ENCODE measurements at places on chromosomes 2 and 18.

- peak; percentile 45 for DNase-seq
Observed at GRCh38 chr2:119827866-119828507, 68.3 kb downstream of the PTPN4 start.

DNA sequence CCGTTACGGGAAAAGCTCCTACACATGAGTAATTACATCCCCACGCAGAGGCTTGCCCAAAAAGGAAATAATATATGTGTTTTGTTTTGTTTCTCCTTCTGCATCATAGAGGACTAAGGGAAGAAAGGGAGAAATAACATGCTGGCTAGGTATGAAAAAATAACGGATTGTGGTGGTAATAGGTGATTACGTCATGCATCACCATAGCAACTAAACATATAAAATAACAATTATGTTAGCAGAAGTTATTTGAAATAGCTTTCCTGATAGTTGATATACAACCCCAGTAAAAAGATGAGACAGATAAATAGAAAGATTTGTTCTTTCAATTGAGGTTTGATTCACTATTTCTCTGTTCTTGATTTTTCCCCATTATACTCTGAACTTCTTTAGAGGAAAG is 518.0 kb downstream of the ZNF516 start:
- DNase-seq, result peak; percentile 32

GRCh38 chr2:237378650-237379049 is 35.3 kb downstream of the COL6A3 start:
- no peak for DNase-seq

- no peak for DNase-seq
Observed at GRCh38 chr2:55148269-55148668, 83.8 kb downstream of the CLHC1 start.

GRCh38 chr2:148965623-148966437 is 72.7 kb upstream of the LYPD6B start:
- no peak for DNase-seq

- DNase-seq, result no peak
Observed at GRCh38 chr2:137020452-137021196, 255.3 kb downstream of the THSD7B start.

GRCh38 chr18:11946756-11947155 is 34.6 kb upstream of the IMPA2 start:
- peak; percentile 53 for DNase-seq

- DNase-seq, result no peak
Observed at GRCh38 chr2:1584691-1585485, 159.4 kb downstream of the PXDN start.

DNA sequence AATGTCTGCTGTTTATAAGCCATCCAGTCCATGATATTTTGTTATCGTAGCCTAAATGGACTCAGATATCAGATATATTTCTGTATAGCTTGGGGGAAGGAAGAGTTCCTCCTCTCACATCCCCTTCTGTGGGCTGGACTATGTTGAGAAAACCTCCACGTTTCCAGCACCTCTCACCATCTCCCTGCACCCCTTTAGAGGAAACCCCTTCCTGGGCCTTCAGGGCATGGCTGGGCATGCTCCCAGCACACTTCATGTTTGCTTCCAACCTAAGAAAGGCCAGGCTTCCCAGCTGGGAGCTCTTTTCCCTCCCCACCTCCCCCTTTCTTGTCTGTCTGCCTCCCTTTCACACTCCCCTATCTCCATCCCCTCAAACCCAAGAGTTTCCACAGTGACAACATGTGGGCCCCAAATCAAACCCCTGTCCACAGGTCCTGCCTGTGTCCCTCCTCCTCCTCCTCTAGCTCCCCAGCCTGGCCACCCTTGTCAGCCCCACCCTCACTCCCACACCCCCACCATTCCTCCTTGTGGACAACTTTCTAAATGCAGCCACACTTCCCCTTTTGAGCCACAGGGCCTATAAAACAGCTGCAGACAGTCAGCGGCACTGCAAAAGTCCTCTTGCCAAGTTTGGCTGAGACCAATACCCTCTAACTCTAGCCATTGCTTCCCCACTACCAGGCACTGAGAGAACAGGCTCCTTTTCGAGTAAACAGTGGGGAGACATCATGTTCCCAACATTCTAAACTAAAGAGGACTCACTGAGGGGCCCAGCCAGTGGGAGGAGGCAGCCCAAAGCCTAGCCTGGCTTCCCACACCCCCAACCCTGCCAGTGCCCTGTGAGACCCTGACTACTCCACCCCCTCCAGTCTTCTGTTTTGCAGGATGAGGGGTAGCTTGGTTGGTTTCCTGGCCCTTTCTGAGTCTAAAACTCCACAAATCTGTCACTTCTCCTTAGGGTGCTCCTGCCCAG is 120.5 kb downstream of the ZFP36L2 start:
- no peak for DNase-seq

GRCh38 chr2:23826040-23826439 is 100.9 kb downstream of the ATAD2B start:
- no peak for DNase-seq

DNA sequence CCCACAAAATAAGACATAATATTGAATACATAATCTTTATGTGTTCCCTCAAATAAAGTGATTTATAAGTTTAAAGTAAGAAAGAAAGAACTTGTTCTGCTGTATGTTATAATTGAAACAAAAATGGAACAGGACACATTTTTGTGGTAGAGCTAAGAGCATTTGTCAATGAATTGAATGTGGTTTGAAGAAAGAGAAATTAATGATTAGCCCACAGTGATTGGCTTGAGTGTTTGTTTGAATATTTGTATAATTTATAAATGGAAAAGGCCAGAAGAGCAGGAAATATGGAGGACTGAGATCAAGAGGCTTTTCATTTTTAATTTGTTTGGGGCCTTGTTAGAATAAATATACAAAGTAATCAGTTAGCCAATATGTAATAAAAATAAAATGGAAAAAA is 395.1 kb upstream of the CDH19 start:
- DNase-seq, result no peak

DNA sequence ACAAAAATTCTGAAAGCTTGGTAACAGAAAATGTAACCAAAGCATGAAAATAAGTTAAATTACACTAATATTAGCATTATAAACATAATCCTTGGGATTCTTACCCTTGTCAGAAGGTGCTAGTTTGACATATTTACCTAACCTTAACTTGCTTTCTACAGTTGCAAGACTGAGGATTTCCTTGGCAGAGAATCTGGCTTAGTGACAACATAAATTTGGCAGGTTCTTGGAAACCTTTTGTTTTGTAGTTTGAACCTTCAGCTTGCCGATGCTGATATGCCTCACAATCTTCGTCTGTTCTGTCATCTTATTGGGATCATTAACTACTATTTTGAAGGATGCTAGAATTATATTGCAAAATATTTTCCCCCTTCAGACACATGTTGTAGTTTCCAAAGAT is 3.4 kb downstream of the XIRP2 start:
- no peak for DNase-seq

- no peak for DNase-seq
Observed at GRCh38 chr2:88265352-88266303, 95.5 kb downstream of the THNSL2 start.

GRCh38 chr2:29073933-29074332 is 390 bp downstream of the PCARE start:
- no peak for DNase-seq

DNA sequence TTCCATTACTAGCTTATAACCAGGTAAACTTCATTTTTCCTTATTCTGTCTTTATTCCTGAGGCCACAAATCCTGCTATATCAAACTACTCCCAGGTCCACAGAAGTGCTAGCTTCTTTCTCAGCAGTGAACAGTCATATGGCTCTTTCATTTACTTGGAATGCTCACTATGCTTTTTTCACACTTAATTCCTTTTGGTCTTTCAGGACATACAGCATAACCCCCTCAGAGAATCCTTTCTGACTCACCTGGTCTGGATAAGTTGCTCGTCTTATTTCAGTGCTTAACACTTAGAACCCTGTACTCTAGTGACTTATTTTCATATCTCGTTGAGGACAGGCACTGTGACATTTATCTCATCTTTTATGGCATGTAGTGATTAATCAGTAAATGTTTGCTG is 325.0 kb upstream of the UBE2E3 start:
- peak; percentile 17 for DNase-seq

- peak; percentile 58 for DNase-seq
Observed at GRCh38 chr2:168490015-168490874, 34.2 kb downstream of the CERS6 start.

- DNase-seq, result peak; percentile 92
Observed at GRCh38 chr2:230974096-230974913, 21.6 kb upstream of the SPATA3 start.
